ENCODE measurements at places on chromosomes 5 and 9.

DNA sequence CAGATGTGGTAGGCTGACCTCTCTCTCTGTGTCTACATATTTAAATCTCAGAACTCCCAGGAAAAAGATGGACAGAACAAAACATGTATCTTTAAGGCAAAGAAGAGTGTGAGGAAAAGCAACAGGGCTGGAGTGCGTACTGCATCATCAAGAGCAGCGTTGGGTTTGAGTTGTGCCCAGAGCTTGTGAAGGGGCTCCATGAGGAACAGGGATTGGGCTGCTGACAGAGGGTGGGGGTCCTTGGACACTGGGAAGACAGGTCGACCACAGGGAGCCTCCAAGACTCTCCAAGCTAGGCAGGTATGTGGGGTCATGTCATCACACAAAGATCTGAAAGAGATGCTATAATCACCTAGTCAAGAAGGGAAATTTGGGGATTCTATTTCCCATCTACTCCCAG, 309.9 kb downstream of the IRX1 start:
- DNase-seq = no peak

DNA sequence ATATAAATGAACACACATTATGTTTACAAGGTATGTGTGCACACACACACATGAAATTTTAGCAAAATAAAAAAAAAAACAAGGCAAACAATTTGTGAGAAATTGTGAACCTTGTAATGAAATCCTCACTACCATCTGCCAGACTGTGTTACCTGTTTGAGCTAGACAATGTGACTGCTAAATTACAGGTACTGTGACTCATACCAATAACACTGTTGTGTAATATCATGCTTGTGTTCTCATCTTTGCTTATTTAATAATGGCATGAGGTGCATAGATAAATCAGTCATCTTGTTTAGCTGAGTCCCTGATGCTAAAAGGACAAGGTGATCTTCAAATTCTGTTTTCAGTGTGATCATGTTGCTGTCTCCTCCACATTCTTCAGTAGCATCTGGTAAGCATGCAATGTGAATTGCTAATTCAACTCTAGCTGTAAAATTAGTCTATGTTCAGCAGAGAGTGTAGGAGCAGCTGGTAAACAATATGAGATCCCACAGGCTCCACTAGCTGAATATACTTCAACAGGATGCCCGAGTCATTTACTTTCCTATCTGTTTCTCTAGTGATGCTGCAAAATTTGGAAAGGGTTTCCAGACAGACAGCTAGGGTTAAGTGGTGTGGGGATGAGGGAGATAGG, 966.3 kb upstream of the C9orf72 start:
- DNase-seq = no peak

DNA sequence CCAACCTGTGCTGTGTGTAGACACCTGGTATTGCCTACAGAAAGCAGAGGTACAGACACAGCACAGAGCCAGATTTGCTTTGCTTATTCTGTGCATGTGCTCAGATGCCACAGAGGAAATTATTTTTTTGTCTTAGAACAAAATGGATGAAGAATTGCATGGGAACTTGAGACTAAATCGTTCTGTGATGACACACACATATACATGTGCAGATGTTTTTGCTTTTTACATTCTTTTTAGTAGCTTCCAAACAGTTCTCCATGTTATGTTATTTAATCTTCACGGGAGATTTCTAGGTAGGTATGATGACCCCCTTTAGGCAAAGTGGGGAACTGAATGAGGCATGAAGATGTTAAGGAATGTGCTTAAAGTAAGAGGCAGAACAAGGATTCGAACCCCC, 221.5 kb upstream of the PANK3 start:
- no peak for DNase-seq

- DNase-seq = no peak
Observed at GRCh38 chr5:59500014-59500413, 393.5 kb downstream of the PDE4D start.

DNA sequence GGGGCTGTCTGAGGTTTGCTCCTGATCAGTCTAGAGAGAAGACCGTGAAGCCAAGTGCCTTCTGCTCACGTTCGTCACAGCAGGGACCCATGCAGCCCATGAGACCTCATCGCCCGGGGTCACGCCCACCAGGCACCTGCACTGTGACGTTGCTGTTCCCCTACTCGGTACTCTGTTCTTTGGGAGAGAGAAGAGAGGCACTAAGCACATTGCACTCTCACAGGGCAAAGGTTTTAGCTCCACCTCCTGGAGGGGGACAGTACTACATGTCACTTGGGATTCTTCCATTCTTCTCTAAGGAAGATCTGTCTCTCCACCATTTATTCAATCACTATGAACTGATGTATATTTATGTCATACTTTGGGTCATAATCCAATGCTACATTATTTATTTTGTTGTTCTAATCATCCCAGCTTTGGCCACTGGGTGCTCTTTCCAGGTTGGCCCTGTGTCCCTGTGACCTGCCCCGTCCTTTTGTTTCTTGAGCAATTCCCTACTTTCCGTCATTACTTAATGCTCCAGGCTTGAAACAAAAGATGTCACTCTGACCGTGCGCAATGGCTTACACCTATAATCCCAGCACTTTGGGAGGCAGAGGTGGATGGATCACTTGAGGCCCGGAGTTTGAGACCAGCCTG, 31.4 kb upstream of the BRD3 start:
- DNase-seq = peak; percentile 28

GRCh38 chr5:176908675-176909368, 9.7 kb upstream of the HK3 start:
- DNase-seq = no peak

GRCh38 chr9:136806631-136807201, 1.0 kb upstream of the RABL6 start:
- no peak for DNase-seq

GRCh38 chr9:85662573-85662972, 79.2 kb downstream of the AGTPBP1 start:
- no peak for DNase-seq

- no peak for DNase-seq
Observed at GRCh38 chr9:118832371-118832770, 536.9 kb downstream of the BRINP1 start.

Data from stimulated activated CD8-positive, alpha-beta memory T cell treated with anti-CD3 and anti-CD28 coated beads, Interleukin-2, amount 100 ng/mL, for 1 hour (primary cell).